ENCODE measurements at places on chromosomes 7 and 10.

- peak; percentile 83 for DNase-seq
Observed at GRCh38 chr7:100493476-100494264, 9.9 kb downstream of the NYAP1 start.

GRCh38 chr7:51459809-51460208 is 143.2 kb upstream of the COBL start:
- no peak for DNase-seq

- DNase-seq, result no peak
Observed at GRCh38 chr10:19097151-19097550, 48.5 kb downstream of the MALRD1 start.

DNA sequence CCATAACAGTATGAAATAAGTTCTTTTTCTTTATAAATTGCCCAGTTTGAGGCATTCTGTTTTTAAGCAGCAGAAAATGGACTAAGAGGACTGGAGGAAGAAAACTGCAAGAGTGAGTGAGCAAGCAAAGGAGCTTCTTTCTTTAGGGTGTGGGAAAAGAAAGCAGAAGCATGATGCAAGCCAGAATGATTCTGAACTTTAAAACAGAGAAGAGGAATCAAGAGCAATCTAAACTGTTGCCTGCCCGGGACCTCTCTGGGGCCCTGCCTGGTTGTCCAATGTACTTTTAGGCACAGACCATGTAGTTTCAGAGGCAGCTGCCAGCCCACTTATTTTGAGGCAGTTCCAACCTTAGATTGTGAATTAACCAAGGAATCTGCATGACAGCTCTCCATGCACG is 186.3 kb downstream of the PLPP4 start:
- no peak for DNase-seq

DNA sequence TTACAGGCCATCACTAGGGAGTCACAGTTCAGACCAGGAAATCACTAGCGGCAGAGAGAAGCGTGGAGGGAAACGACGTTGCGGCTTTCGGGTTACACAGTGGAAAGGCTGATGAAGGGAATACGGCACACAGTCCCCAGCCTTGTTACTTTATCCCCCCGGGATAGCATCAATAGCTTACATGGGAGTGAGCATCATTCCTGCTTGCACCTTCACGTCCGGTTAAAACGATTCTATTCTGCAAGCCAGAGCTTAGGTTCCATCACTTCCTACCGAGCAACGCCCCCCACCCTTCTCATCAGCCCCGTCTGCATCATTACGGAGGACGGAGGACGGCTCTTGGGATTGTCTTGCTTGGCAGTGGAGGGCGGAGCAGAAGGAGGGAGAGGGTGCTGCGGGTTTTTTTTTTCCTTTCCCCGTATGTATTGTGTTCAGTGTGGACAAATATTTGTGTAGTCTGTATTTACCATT is 124.9 kb downstream of the CLEC2L start:
- DNase-seq, result peak; percentile 42

DNA sequence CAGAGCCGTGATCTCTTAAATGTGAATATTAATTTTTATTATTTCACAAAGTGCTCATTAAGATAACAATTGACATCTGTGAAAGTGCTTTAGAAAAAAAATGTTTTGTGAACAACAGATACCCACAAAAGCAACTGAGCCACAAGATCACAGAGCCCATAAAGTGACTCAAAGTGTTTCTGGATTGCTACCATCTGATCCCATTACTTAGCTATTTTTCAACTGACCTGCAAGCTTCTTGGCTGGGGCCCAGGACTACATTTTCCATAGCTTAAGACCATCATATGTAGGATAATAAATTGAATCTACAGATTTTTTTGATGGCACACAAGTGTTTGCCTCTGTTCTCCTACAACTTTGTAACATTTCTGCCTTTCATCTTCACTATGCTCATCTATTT is 674.4 kb downstream of the PHTF2 start:
- no peak for DNase-seq

DNA sequence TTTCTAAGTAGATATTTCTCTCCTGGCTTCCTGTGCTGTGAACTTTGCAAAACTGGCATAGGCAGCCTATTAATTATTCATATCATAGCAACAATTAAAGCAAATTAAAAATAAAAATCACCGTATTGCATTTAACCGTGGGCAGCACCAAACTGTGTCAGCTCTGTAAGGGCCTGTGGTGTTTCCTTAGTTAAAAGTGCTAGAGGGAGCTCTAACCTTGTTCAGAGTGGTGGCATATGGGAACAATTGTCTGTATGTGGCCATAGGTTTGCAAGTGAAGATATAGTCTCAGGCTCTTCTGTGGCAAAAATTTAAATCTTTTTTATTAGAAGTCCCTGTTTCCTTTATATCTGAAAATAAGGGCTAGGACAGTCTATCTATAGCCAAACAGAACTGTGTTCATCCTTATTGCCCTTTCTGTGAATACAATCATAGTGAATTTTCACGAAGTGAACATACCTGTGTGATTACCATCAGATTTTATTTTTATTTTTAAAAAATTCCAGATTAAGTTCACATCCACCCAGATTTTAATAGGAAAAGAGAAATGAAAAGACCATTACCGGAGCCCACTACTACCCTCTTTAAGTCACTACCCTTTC is 92.6 kb downstream of the POLL start:
- no peak for DNase-seq

DNA sequence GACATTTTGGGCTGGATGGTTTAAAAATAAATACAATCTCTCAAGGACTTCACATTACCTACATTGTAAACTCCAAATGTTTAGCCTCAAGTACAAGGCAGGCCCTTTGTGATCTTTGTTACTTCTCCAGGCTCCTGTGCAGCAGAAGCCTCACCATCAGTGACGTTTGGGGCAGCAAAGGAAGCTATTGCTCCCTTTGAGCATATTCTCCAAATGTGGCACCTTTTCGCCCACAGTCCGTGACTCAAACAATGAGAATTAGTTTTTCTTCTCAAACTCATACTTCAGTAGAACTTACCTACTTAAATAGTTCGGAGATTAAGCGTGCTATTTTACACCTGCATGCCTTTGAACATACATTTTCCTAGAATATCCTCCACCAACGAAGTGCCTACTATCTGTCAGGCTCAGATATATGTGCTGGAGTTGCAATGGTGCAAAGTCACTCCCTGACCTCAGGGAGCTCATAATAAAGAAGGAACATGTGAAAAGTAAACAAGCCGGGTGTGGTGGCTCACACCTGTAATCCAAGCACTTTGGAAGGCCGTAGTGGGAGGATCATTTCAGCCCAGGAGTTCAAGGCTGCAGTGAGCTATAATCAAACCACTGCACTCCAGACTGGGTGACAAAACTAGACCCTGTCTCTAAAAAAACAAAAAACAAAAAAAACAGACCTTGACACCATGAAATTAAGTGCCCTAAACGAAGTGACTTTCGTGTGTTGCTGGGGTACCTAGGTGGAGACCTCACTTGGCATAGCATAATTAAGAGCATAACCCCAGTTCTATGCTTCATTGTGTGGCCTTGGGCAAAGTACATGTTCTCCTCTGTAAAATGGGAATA is 1.2 kb upstream of the ABCF2 start:
- DNase-seq, result no peak

- no peak for DNase-seq
Observed at GRCh38 chr7:104008107-104008506, 18.6 kb upstream of the RELN start.

DNA sequence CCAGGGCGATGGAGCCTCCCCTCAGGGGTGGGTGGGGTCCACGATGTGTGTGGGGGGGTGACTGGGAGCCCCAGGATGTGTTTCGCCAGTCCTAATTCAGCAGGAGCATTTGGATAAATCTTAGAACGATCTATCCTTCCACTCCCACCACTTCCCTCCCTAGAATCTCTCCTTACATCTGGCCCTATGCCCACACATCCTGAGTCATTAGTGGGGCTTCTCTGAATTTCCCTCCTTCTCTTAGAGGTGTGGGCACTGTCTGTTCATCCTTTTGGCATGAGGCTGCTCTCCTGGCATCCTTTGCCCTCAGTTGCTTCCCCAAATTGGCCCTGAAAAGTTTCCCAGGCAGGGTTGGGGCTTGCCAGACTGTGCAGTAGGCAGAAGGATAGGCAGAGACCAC is 1.6 kb downstream of the GHRHR start:
- DNase-seq, result no peak

Data from activated CD4-positive, alpha-beta T cell treated with anti-CD3 and anti-CD28 coated beads for 36 hours (primary cell).